ELR (cell line): ENCODE measurements at places on chromosomes 2 and 18.

GRCh38 chr18:34548120-34548972 lies 161.8 kb upstream of the DTNA start:
- DNase-seq: no peak

GRCh38 chr2:188272121-188272520 lies 19.6 kb upstream of the GULP1 start:
- peak; percentile 5 for DNase-seq

DNA sequence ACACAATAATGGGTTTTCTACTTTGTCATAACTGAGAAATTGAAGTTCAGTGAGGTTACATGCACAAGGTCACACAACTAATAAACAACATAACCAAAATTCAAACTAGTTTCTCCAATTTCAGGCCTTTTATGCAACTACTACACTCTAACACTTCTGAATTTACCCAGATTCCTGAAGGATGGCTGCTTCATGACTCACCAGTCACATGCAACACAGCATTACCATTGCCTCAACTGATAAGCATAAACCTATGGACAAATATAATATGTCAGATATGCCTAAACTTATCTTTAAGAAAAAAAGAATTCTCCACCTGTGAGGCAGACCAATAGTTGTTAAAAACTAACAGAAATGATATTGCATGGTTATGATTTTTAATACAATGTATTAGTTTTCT lies 586.5 kb upstream of the SLC8A1 start:
- peak; percentile 50 for DNase-seq

GRCh38 chr18:48609820-48610815 lies 71.3 kb downstream of the CTIF start:
- no peak for DNase-seq

DNA sequence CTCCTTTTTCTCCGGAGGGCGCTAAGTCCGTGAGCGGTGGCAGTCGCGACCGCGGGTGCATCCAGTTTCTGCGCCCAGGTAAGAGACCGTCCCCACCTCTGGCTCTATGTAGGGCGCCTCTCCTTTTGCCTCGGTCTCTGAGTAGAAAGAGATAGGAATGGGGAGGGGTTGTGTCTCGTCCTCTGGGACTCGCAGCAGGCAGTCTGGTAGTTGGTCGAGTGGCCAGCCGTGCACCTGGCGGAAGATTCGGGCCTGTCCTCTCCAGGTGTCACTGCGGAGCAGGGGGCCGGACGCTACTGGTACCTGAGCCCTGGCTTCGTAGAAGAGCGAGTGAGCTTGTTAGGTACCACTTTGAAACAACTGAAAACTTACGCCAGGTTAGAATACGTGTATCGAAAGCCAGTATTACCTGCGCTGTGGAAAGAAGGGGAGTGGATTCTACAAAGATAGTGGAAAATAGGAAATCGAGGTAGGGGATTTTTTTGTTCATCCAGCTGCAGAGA lies 403 bp downstream of the MAP2 start:
- no peak for DNase-seq

- DNase-seq: peak; percentile 73
Measured at GRCh38 chr2:176461098-176461808, 192.0 kb downstream of the MTX2 start.

GRCh38 chr2:185433824-185434223 lies 304.8 kb upstream of the FSIP2 start:
- peak; percentile 75 for DNase-seq

GRCh38 chr2:180655393-180655792 lies 325.0 kb upstream of the UBE2E3 start:
- DNase-seq: peak; percentile 73

GRCh38 chr2:2764001-2764355 lies 432.9 kb upstream of the MYT1L start:
- DNase-seq: no peak

DNA sequence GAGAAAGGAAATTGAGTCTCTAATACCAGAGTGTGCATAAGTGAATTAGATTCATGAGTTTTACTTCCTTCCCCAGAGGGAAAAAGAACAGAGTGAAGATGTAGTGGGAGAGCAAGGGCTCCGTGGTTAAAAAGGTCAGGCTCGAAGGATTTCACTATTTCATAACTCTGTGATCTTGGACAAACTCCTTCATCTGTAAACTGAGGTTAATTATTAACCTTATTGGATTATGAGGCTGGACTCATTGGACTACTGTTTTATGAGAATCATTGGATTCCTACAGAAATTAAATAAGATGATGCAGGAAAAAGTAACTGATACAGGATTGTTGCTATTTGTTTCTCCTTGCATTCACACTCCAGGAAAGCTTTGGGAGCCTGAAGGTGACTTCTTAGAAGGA lies 45.0 kb downstream of the SRD5A2 start:
- DNase-seq: no peak

GRCh38 chr18:27527856-27528255 lies 342.7 kb upstream of the CHST9 start:
- DNase-seq: no peak

DNA sequence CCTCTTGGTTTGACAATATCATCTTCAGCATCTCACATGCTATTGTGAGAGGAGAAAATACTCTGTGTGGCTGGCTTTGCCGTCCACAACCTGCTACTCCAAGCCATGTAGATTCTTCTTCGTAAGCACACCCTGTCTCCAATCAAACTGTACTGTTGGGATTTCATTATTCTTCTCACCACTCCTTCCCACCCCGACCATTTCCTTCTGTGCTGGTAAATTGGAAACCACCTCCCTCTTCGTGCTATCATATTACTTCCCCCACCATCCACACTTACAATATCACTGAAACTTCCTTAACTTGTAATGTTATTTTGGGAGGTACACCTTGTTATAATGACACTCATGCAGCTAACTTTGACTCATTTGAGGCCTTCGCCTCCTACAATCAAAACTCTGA lies 3.2 kb upstream of the AGXT start:
- no peak for DNase-seq

- DNase-seq: no peak
Measured at GRCh38 chr2:166671801-166672200, 177.8 kb upstream of the SCN7A start.

DNA sequence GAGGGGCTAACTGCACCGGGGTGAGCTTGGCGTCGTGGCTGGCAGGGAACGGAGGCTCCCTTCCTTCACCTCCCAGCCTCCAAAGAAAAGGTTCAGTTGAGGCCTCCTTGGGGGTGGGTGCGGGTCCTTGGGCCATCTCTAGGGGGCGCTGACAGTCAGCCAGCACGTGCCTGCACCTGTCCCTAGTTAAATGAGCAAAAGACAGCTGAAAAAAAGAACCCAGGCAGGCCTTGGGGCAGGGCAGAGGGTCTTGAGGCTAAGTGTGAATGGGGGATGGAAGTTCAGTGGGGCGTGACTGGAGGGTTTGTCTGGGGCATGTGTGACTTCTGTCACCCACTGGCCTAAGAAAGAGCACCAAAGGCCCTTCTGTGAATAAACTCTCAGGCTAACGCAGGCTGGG lies 56.4 kb downstream of the ZFP36L2 start:
- DNase-seq: peak; percentile 25

GRCh38 chr2:223545830-223546229 lies 56.3 kb downstream of the SCG2 start:
- no peak for DNase-seq

DNA sequence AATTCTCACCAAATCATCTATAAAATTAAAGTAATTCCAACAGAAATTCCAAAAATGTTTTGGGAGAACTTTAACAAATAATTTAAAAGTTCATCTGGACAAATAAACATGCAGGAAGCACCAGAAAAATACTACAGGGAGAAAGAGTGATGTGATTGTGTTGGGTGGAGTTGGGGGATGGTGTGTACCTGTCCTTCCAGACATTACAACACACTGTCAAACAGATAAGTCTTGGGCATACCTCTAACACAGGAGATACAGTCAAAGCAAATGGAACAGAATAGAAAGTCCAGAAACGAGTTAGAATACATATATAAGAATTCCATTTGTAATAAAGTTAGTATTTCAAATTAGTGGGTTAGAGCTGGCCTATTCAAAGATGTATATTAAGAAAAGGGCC lies 22.6 kb downstream of the METTL8 start:
- DNase-seq: no peak

- DNase-seq: no peak
Measured at GRCh38 chr2:201021914-201022313, 49.6 kb downstream of the HYCC2 start.

DNA sequence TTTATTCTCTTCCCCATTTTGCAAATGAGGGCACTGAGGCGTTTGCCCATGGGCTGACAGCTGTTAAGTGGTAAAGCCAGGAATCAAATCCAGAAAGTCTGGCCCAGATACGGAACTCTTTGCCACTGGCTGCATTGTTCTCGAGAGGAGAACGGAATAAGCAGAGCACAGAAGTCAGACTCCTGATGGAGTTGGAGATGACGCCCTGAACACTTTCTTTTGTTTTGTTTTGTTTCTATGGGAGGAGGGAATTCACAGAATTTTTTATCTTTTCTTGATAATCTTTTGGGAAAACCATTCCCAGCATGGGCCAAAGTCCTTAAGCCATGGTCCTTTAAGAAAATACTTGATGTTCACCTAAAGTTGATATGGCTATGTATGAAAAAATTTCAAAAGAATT lies 322.2 kb downstream of the RDH14 start:
- no peak for DNase-seq

- DNase-seq: no peak
Measured at GRCh38 chr2:157441072-157441454, 2.8 kb downstream of the CYTIP start.

GRCh38 chr2:225052703-225053102 lies 10.4 kb upstream of the DOCK10 start:
- DNase-seq: no peak

GRCh38 chr18:49494660-49495059 lies 7.6 kb upstream of the C18orf32 start:
- DNase-seq: no peak

DNA sequence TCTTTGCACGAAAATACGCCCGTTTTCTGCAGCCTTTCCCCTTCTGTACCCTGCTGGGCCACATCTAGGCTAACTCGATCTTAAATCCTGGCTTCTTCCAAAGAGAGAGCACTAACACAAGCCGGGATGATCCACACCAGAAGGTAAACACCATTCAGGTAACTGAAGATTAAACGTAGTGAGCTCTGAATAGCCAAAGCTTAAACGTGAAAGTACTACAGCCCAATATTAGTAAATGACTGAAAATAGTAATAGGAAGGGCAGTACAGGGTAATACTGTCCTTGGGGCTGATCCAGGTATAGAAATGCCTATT lies 422 bp upstream of the MRPL53 start:
- DNase-seq: no peak

- DNase-seq: peak; percentile 3
Measured at GRCh38 chr18:79644666-79645057, 34.9 kb upstream of the CTDP1 start.

GRCh38 chr2:165494573-165494972 lies 25.1 kb downstream of the CSRNP3 start:
- no peak for DNase-seq

DNA sequence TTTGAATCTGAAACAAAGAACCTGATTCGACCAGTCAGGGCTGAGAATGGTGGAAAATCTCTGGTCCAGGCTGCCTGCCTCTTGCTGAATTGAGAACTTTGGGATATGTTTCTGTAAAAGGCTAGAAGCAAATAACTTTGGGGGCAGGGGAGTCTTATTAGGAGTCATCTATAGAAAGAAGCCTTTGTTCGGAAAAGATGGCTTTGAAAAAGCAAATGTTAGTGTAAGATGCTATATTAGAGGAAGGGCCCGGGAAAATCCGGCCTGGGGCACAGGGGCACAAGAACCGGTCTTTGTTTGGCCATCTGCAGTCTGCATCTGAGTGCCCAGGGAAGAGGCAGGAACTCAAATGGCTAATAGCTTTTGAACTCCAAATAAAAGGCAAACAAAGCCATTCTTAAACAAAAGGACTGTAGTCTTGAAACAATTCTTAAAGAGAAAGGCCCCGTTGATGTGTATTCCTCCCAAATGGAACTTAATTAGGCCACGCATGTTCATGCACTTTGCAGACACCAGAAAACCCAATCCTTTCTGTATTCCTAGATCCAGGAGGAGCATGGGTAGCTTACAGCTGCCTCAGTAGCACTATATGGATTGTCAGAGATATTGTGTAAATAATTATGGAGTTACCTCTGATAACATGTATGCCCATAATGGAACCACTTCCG lies 180.0 kb upstream of the ARL4C start:
- DNase-seq: no peak

DNA sequence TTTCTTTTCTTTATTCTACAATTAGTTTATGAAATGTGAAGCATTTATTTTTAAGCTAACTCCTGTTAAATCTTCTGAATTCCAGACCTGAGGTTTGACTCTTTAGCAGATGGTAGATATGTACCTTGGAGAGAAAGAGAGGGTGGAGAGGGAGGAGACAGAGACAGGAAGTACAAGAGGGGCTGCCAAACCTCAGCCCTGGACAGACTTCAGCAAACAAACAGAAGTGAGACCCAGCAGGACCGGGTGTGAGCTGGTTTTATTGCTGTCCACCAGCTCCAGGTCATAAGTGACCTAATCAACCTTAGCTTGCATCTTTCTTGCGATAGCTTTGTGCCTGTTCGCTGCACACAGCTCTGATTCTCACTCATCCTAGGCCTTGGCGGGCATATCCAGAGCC lies 168.6 kb downstream of the CNTNAP5 start:
- DNase-seq: no peak

DNA sequence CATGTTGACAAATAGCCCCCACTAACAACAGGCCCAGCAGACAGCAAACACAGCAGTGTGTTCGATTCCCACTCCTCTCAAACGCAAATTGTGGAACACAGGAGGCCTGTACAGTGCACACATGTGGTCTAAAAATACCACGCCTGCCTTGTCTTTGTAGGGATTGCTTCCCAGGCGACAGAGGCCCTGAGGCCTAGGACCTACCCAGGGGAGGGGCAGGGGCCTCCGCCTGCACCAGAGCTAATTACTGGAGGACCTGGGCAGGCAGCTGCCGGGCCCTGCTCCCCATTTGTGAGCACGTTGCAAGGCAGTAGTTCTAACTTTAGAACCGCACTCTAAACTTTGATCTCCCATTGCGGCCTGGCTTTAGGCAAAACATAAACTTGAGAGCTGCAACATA lies 316.0 kb downstream of the TXNL1 start:
- DNase-seq: no peak

GRCh38 chr2:73933194-73933593 lies 6.5 kb downstream of the DGUOK start:
- peak; percentile 46 for DNase-seq

- DNase-seq: peak; percentile 99
Measured at GRCh38 chr18:75408554-75409506, 18.7 kb downstream of the SMIM21 start.

DNA sequence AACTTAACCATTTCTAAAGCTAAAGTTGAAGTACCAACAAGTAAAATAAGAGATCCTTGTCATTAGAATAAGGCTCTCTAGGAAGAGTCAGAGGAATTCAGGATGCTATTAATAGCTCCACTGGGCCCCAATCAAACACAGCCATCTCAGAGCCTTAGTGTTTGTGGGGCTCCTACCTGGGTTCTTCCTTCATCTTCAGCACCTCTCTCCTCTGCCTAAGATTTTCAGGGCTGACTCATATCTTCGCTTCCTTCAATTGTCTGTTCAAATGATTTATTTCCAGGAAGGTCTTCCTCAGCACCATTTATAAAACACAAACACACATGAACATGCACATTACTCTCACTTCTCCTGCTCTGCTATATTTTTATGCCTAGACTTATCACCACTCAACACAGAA lies 119.5 kb downstream of the COL6A3 start:
- DNase-seq: no peak
